ENCODE measurements at places on chromosomes 2 and 18.

GRCh38 chr2:215907147-215907546, 106.2 kb downstream of the MREG start:
- no peak for DNase-seq

- DNase-seq = no peak
Measured at GRCh38 chr2:23601301-23601965, 216.5 kb downstream of the KLHL29 start.

GRCh38 chr2:50438259-50438658, 593.7 kb downstream of the NRXN1 start:
- no peak for DNase-seq

DNA sequence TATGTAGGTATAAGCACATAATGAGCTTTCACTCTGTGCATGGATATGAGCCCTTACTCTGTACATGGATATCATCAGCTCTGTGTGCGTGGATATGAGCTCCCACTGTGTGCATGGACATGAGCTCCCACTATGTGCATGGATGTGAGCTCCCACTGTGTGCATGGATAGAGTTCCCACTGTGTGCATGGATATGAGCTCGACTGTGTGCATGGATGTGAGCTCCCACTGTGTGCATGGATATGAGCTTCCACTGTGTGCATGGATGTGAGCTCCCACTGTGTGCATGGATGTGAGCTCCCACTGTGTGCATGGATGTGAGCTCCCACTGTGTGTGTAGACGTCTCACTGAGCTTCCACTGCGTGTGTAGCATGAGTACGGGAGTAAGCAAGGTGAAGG, 149.3 kb upstream of the ALKAL2 start:
- no peak for DNase-seq

GRCh38 chr2:173898178-173898668, 67.0 kb downstream of the SP3 start:
- DNase-seq = no peak

GRCh38 chr2:58157754-58158153, 83.4 kb downstream of the FANCL start:
- no peak for DNase-seq

- no peak for DNase-seq
Measured at GRCh38 chr18:52636536-52636935, 296.5 kb downstream of the DCC start.

- DNase-seq = no peak
Measured at GRCh38 chr2:216829533-216829932, 30.3 kb downstream of the TNP1 start.

- DNase-seq = no peak
Measured at GRCh38 chr2:220279840-220280239, 652.4 kb downstream of the SLC4A3 start.

- DNase-seq = no peak
Measured at GRCh38 chr2:19041434-19042041, 316.9 kb downstream of the OSR1 start.

DNA sequence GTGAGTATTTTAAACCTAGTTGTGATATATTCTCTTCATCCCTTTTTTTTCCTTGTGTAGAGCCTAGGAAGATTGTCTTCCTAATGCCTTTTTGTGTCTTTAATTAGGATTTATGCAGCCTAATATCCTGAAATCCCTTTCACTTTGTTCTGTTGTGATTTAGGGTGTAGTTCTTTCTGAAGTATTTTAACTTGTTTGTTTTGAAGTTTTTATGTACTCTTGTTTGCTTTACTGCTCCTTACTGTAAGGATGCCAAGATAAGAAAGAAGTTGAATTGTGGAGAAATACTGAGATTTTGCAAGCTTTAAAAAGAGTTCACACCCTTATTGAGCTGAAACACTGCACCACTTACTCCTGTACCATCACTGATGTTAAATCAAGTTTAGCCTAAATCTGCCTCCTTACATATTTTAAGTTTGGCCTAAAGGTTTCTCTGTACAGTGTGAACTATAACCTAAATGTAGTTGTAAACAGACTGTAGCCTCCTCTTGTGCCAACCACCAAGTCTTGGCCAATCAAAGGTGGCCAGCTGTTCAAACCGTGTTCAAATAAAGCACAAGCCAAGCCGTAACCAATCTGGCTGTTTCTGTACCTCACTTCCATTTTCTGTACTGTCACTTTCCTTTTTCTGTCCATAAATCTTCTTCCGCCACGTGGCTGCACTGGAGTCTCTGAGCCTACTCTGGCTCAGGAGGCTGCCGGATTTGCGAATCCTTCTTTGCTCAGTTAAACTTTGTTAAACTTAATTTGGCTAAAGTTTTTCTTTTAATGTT, 17.7 kb upstream of the ACOXL start:
- no peak for DNase-seq

DNA sequence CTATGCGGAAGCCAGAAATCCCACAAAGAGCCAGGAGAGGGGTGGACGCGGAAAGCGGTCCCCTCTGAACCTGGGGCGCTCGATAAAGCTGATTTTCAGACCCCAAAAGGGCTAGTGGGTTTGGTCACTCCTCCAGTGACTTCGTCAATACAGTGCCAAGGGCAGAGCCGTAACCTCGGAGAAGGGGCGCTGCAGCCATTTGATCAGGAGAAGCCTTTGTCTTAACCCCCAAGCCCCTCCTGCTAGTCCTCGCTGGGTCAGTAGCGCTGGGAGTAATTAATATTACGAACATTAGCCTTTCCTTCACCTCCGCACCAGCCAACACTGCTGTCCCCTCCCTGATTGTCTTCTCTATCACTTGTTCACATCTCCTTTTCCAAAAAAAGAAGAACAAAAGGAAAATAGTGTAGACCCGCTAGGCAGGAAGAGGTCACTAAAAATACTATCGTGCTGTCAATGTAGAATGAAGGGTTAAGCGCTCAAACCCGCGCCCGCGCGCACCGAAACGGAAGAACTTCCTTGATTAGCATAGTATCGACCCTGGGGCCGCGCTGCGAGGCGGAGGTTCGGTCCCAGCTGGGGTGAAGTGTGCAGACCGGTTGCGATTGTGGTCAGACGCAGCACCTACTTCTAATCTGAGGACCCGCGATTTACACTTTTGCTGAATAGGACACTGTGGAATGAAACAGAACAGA, 63.2 kb upstream of the MAPRE2 start:
- peak; percentile 58 for DNase-seq

DNA sequence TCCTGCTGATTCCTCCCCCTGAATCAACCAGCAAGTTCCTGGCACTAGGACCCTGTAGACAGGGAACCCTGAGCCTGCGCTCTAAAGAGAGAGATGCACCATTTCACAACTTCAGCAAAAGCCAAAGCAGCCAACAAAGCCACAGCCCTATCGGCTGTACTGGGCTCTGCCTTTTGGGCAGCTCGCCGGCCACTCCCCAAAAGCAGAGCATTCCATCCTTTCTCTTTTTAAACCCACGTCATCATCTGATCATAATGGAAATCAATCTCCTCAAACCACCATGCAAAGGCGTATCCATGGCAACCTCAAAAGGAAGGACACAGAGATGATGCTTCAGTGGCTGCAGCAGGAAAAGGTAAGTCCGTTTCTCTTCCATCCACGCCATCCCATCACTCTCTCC, 5.3 kb upstream of the DCTN1 start:
- no peak for DNase-seq

- no peak for DNase-seq
Measured at GRCh38 chr18:12014086-12014485, 32.8 kb downstream of the IMPA2 start.

GRCh38 chr2:173828189-173829142, 136.7 kb downstream of the SP3 start:
- DNase-seq = no peak

- DNase-seq = no peak
Measured at GRCh38 chr18:26574958-26575864, 26.9 kb upstream of the KCTD1 start.

GRCh38 chr2:182069908-182070307, 84.3 kb downstream of the PPP1R1C start:
- no peak for DNase-seq

DNA sequence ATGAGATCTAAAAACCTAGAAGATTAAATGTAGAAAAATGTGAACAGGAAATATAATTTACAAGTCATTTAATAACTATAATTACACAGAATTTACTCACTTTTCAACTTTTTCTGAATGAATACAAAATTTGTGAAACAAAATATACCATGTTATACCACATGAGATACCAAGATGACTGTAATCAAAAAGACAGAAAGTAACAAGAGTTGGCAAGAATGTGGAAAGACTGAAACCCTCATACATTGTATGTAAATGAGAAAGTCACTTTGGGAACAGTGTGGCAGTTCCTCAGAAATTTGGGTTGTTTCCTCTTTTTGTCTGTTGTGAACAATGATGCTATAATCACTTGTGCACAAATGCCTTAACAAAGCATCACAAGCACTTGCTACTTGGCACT, 145.4 kb upstream of the ZNF804A start:
- DNase-seq = no peak
